ENCODE measurements at places on chromosomes 7 and 10. TPM values are rescaled to one million over a fixed set of nuclear protein-coding genes. Genes with fewer than 3 reads are reported as not detected.

Gene NRBF2
- total RNA-seq: 32.7 TPM

DNA sequence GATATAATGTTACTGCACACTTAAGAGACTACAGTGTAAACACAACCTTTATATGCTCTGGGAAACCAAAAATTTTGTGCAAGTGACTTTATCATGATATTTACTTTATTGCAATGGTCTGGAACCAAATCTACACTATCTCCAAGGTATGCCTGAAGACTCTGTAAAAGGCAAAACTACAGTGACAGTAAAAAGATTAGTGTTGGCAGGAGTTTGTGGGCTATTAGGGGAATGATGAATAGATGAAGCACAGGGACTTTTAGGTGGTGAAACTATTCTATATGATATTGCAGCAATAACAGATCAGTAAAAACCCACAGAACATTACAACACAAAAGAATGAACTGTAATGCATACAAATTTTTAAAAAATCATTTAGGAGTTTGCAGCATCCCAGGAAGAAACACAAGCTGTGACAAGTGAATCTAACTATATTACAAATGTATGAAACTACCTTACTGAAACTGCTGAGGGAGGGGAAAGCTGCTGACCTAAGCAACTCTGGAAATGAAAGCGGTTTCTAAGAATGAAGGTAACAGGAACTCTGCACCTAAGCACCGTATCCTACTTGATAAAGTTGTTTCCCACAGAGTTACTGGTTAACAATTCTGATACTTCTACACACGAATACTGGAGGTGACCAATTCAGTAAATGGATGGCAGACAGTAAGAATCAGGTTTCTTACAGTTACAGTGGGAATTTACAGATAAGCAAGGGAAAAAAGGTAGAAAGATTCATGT is 82.6 kb downstream of the ATE1 start:
- H3K27ac ChIP-seq: no peak overlapping the region
- H3K4me3 ChIP-seq: no peak overlapping the region
- H3K27me3 ChIP-seq: no peaks in the 10 kb centered on the region
- peaks cover 50% of the 10 kb centered on the region for H3K36me3 ChIP-seq
- H3K4me1 ChIP-seq: peaks cover 6% of the 10 kb centered on the region

DNA sequence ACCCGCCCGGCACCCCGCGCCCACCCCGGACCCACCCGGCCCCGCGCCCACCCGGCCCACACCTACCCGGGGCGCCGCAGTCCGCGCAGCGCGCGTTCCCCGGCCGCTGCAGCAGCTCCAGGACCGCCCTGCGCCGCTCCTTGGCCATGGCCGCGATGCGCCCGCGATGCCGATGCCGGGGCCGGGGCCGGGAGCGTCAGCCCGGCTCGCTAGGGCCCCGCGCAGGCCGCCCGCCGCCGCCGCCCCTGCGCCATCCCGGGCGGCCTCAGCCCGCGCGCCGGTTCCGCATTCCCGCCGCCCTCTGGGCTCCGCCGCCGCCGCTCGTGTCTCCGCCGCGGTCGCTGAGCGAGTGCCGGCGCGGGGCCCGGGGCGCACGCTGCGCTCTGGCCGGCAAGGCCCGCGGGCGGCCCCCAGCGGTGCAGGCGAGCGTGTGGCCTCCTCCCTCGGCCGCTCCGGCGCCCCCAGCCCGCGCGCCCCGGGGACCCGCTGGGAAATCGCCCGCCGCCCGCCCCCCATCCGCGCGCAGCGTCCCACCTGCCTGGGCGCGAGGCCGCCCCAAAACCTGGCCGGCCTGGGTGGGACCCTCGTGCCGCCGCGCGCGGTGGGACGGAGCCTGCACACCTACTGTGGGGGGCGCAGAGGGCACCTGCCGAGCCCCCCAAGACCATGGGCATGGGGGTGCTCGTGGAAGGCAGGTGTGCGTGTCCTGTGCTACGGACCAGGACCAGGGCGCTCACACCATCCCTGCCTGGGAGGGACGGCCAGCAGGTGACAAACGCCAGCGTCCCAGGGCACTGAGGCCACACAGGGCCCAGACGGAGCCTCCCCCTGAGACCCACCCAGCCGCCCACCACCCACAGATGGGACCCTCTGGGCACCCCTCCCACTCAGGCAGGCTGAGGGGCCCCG is at the start of gene ADAP1:
Gene ADAP1 (minus strand): TSS at position 351 of the 909 bp plus-strand sequence. CDS start 203 bp downstream, at position 148.
- DNase-seq: peak; percentile 48
- peaks cover 4% of the 10 kb centered on the region for H3K36me3 ChIP-seq
- peaks cover 8% of the 10 kb centered on the region for H3K27me3 ChIP-seq
- peak within 1 kb of the TSS; percentile 71 for H3K4me3 ChIP-seq
- H3K4me1 ChIP-seq: peaks cover 2% of the 10 kb centered on the region

DNA sequence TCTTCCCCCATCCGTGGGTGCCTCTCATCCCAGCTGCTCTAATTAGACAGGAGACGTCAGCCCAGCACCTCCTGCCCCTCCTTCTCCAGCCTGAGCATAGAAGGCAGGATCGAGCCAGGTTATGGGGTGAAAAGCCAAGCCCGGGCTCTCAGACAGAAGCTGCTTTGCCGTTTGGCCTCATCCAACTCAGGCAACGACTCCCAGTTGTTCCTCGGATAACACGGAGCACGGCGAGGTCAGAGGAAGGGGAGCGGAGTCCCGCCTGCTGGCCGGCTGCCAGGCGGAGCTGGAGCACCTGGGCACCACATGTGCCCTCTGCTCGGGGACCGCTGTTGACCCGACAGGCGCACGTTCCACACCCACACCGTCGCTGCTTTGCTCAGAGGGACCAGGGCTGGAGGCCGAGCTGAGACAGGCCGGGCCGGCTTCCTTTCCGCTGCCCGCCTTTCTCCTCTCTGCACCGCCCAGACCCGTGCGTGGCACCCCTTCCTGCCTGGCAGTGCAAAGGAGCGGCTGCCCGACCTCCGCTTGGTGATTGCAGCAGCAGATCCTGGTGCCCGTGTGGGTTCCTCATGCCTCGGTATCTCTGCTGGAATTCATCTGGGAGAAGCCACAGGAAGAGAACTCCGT is 21.6 kb upstream of the UNCX start:
- H3K4me1 ChIP-seq: no peaks in the 10 kb centered on the region
- H3K4me3 ChIP-seq: no peak overlapping the region
- no peak for DNase-seq
- H3K36me3 ChIP-seq: no peaks in the 10 kb centered on the region
- H3K27ac ChIP-seq: no peak overlapping the region

Gene RNF32
- total RNA-seq: 3.4 TPM

- no peaks in the 10 kb centered on the region for H3K36me3 ChIP-seq
- H3K4me1 ChIP-seq: peaks cover 20% of the 10 kb centered on the region
- peaks cover 20% of the 10 kb centered on the region for H3K27me3 ChIP-seq
- no peak overlapping the region for H3K27ac ChIP-seq
These were observed 176.3 kb upstream of the ZNF32 start for GRCh38 chr10:43824934-43825333.

DNA sequence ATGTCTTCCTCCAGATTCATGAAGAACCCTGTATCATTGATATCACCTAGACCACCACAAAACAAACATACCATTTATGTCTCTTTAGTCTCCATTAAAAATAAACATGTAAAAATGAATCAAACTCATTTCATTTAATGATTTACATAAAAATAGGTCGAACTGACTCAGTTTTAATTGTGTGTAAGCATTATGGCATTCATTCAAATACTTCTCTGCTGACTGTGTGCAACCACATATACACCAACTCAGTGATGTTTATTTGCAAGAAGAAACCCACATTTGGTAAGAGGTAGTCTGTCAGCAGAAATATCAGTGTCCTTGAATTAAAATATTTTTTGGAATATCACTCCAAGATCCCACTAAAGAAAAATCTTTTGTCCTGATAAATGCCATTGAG is 30.5 kb downstream of the ABCB1 start:
- H3K27me3 ChIP-seq: no peaks in the 10 kb centered on the region
- H3K4me1 ChIP-seq: peaks cover 6% of the 10 kb centered on the region
- no peaks in the 10 kb centered on the region for H3K36me3 ChIP-seq
- H3K4me3 ChIP-seq: no peak overlapping the region
- no peak for DNase-seq
- H3K27ac ChIP-seq: no peak overlapping the region

DNA sequence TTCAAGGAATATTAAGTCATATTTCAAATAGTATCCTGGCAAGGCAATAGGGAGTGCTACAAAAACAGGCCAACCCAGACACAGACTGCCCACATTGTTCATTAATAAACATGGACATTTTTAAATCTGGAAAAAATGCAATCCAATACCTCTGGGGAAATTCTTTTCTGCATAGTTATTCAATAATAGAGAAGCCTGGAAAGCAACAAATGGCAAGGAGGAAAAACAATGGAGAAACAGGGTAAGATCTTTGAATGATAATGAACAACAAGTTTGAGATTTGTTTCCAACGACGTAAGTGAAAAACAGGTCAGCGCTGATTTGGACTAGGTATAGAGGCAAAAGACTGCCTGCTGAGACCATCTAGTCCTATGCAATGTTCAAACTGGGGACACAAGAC is 44.7 kb upstream of the ZNF800 start:
- peaks cover 26% of the 10 kb centered on the region for H3K27me3 ChIP-seq
- DNase-seq: no peak
- H3K4me1 ChIP-seq: no peaks in the 10 kb centered on the region
- H3K36me3 ChIP-seq: no peaks in the 10 kb centered on the region

DNA sequence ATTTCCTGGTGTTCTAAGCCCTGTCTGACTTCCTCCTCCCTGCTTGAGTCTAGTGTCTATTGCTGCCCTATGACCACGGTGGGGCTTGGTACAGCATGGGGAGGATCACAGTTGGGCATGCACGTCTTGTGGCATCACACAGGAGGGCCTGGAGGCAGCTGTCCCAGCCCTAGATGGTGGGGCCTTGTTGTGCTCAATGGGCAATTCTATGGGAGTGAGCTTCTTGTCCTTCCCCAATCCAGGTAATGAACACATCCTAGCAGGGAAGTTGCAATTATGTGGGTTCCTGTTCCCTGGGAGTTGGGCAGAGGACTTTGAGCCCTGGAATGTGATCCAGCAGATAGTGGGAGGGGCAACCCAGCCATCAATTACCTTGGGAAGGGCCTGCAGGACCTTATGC is 10.8 kb upstream of the FAM3C start:
- peaks cover 2% of the 10 kb centered on the region for H3K27me3 ChIP-seq
- H3K4me1 ChIP-seq: peaks cover 19% of the 10 kb centered on the region
- no peaks in the 10 kb centered on the region for H3K36me3 ChIP-seq
- DNase-seq: no peak
- no peak overlapping the region for H3K4me3 ChIP-seq
- H3K27ac ChIP-seq: no peak overlapping the region

Gene EIF5AL1
- 0.32 TPM for total RNA-seq

GRCh38 chr10:86400705-86401587 is 34.4 kb upstream of the GRID1 start:
- H3K27ac ChIP-seq: peak overlapping the region; percentile 94
- DNase-seq: peak; percentile 63
- H3K4me3 ChIP-seq: peak overlapping the region; percentile 87
- H3K36me3 ChIP-seq: peaks cover 3% of the 10 kb centered on the region
- H3K4me1 ChIP-seq: peaks cover 20% of the 10 kb centered on the region

- H3K36me3 ChIP-seq: no peaks in the 10 kb centered on the region
- no peak overlapping the region for H3K27ac ChIP-seq
- no peaks in the 10 kb centered on the region for H3K27me3 ChIP-seq
- no peak for DNase-seq
These were observed 248.9 kb downstream of the FOXP2 start for GRCh38 chr7:114663502-114663901.

GRCh38 chr7:157318015-157318706 is 18.6 kb upstream of the DNAJB6 start:
- no peaks in the 10 kb centered on the region for H3K27me3 ChIP-seq
- H3K4me3 ChIP-seq: no peak overlapping the region
- no peak for DNase-seq
- H3K4me1 ChIP-seq: peaks cover 10% of the 10 kb centered on the region
- H3K27ac ChIP-seq: peak overlapping the region; percentile 61
- no peaks in the 10 kb centered on the region for H3K36me3 ChIP-seq

DNA sequence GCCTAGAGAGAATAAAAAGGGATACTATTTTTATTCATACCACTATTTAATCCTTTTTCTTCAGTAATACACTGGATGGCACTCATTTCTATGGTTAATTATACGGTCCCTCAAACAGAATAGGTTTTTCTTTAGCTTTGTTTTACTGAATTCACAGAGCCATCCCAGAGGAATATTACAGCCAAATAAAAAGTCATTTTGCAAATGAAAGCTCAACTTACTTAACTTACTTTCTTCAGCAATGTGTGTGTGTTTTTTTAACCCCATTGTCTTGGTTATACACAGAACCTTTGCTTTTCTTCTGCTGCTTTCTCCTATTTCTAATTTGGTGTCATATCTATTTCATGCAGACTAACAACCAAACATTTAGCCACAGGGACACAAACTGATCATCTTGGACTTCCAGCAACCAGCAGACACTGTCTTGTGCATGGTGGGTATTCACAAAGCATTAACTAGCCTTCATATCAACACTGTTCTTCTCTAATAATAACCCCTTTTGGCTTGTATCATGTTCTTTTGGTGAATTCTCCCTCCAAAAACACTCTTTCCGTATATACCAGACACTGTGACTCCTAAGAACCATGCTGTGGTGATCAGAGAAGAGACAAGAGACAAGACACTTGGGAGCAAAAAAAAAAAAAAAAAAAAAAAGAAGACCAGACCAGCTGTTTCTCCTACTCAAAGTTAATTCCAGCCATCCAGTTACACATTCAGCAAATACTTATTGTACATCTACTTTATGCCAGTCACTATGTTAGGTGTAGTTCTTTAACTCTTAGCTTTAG is 40.4 kb downstream of the PIP4K2A start:
- peaks cover 72% of the 10 kb centered on the region for H3K4me1 ChIP-seq
- H3K36me3 ChIP-seq: peaks cover 17% of the 10 kb centered on the region
- no peak overlapping the region for H3K4me3 ChIP-seq
- no peaks in the 10 kb centered on the region for H3K27me3 ChIP-seq
- no peak for DNase-seq

Gene UPF2
- 41.0 TPM for total RNA-seq

Gene VTI1A
- 33.6 TPM for total RNA-seq

Gene TRIM50
- total RNA-seq: not detected

Gene CABCOCO1
- not detected for total RNA-seq

GRCh38 chr7:73976761-73977618 is 51.0 kb upstream of the ELN start:
- no peak overlapping the region for H3K4me3 ChIP-seq
- no peak for DNase-seq
- no peak overlapping the region for H3K27ac ChIP-seq
- no peaks in the 10 kb centered on the region for H3K27me3 ChIP-seq

Gene PIK3CG
- 36.6 TPM for total RNA-seq

- H3K4me3 ChIP-seq: no peak overlapping the region
- no peaks in the 10 kb centered on the region for H3K4me1 ChIP-seq
- DNase-seq: no peak
- H3K27me3 ChIP-seq: peaks cover 2% of the 10 kb centered on the region
- no peaks in the 10 kb centered on the region for H3K36me3 ChIP-seq
These were observed 38.1 kb upstream of the CCDC6 start for GRCh38 chr10:59944339-59944935.

GRCh38 chr7:90869335-90869734 is 273.2 kb downstream of the CDK14 start:
- H3K4me1 ChIP-seq: no peaks in the 10 kb centered on the region
- H3K27me3 ChIP-seq: no peaks in the 10 kb centered on the region
- DNase-seq: no peak
- no peak overlapping the region for H3K27ac ChIP-seq
- H3K36me3 ChIP-seq: no peaks in the 10 kb centered on the region

Gene CALML5
- not detected for total RNA-seq

GRCh38 chr7:67364441-67365017 is 367.9 kb downstream of the TYW1 start:
- no peak overlapping the region for H3K4me3 ChIP-seq
- no peak overlapping the region for H3K27ac ChIP-seq
- no peaks in the 10 kb centered on the region for H3K36me3 ChIP-seq
- no peaks in the 10 kb centered on the region for H3K27me3 ChIP-seq
- DNase-seq: no peak

Gene ZEB1
- total RNA-seq: 68.6 TPM

Gene MXI1
- total RNA-seq: 12.2 TPM

- no peak overlapping the region for H3K4me3 ChIP-seq
- H3K4me1 ChIP-seq: no peaks in the 10 kb centered on the region
- no peak for DNase-seq
- no peak overlapping the region for H3K27ac ChIP-seq
- H3K36me3 ChIP-seq: no peaks in the 10 kb centered on the region
- H3K27me3 ChIP-seq: peaks cover 10% of the 10 kb centered on the region
These were observed 64.8 kb upstream of the SEC61G start for GRCh38 chr7:54823776-54824175.
